ENCODE measurements at places on chromosomes 5 and 9.

GRCh38 chr5:171528865-171529614 is 109.6 kb downstream of the FGF18 start:
- DNase-seq, result no peak

DNA sequence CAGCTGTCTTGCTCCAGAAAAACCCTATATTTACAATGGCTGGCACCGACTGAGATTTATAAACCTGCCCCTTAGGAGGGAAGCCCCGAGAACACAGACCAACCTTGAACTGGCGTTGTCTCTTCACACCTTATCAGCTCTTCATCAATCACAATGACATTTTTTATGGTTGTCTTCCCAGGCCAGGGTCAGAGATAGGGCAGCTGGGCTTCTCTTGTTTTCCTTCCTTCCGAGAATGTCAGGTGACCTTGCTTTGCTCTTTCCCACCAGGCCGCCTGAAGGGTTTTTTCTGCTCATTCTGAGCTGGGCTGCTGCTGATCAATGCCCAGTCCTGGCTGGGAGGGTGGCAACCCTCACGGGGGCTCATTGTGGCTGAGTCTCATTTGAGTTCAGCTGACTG is 619.1 kb downstream of the CCDC171 start:
- no peak for DNase-seq

DNA sequence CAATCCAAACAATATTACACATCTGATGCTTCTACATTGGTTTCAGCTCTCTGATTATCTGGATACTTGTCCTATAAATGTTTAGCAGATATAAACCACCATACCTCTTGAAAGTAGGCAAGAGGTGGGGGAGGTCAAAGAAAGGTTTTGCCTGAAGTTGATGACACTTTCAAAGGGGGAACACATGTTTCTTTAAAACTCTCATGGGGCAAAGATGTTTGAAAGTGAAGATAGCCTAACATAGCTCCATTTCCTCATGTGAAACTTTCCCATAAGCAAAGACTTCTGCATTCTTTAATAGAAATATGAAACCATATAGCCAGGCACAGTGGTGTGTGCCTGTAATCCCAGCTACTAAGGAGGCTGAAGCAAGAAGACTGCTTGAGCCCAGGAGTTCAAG is 62.1 kb downstream of the CETN3 start:
- no peak for DNase-seq

DNA sequence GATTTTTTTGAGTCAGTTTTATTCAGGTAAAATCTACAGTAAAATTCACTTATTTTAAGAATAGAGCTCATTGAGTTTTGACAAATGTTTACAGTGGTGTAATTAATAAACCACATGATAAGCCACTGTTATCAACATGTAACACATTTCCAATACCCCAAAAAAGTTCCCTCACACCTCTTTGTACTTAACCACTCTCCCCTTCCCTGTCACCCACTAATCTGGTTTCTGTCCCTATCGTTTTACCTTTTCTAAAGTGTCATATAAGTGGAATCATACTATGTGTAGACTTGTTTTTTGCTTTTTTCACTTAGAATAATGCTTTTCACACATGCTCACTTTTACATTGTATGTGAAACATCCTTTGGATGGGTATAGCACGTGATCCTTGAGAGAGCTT is 127.2 kb downstream of the KDM4C start:
- DNase-seq, result no peak

GRCh38 chr9:134933076-134933659 is 15.5 kb upstream of the FCN1 start:
- DNase-seq, result no peak

- no peak for DNase-seq
These were observed 44.0 kb upstream of the SVEP1 start for GRCh38 chr9:110623462-110624025.

GRCh38 chr5:149409268-149409948 is 30.3 kb upstream of the IL17B start:
- DNase-seq, result no peak

DNA sequence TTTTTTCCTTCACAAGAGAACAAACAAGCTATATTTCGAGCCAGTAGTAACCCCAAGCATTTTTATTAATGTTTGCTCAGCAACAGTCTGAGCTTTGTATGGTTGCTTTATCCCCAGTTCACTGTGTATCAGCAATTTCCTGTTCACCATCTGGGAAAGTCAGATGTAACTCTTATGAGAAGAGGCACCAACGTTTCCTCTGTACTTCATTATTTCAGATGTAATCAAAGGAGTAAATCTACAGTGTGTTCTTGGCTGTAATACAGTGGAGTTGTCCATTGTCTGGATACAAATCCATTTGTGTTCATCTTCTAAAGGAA is 340.2 kb downstream of the ARRDC3 start:
- DNase-seq, result no peak

DNA sequence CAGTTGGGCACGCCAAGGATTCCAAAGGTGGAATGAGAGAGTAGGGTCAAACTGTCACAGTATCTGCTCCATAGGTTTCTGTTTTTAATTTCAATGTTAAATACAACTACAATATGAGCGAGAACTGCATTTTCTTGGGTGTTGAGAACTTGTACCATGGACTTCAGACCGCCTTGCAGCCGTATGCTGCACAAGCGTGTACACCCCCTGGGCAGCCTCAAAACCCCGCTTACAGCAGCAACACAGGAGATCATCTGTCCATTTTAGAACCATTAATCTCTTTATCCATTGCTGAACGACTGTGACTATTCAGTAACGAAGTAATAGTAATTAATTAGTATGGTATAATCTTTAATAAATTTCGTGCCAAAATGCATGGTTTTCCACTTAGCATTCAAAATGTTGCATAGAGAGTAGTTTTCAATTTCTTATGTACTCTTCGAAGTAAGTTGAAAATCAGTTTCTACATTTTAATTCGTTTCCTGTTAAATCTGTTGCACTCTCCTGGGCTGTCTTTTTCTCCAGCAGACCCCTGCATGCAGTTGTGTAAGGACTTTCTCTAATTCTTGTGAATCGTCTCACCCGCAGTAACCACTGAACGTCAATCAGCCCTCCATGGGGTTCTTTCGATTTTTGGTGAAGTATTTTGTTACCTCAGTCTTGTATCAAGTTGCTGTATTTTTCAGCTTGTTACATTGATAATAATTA is 42.0 kb upstream of the GARNL3 start:
- no peak for DNase-seq

- DNase-seq, result no peak
These were observed 8.5 kb downstream of the DMXL1 start for GRCh38 chr5:119079318-119079921.

- no peak for DNase-seq
These were observed 148.3 kb upstream of the IER5L start for GRCh38 chr9:129326061-129327005.

DNA sequence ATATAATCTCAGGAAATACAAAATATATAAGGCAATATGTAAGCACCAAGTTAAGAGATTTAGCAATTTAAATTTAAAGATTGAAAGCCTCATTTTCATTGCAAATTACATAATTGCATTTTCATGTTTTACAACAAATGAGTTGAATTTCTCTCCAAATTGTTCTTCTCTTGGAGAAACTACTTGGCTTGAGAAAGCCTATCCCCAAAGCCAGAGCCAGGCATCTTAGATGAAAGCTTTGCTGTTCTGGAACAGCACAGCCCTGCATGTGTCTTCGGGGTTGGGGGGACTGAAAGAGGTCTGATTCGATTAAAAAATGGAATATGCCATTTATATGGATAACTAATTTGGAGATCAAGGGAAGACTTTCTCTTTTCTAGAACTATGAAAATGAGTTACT is 212.0 kb downstream of the PARP8 start:
- DNase-seq, result no peak

GRCh38 chr9:105308461-105309341 is 64.2 kb downstream of the SLC44A1 start:
- DNase-seq, result no peak

DNA sequence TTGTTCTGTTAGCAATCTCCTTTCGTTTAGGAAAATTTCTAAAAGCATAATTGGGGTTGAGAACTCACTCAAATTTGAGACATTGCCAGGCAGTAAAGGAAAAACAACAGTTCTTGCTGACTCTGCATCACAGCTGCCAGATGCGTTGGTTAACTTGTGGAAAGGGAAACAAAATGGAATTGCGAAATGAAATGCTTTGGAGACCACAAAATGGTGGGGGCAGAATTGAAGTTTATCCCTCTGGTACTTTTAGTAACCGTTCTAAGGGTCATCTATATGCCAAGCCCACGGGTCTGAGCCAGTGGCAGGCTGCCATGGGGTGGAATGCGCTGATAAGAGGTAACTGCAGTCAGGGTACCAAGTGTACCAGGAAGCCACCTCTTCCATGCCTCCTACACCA is 28.6 kb upstream of the SELENOP start:
- no peak for DNase-seq

DNA sequence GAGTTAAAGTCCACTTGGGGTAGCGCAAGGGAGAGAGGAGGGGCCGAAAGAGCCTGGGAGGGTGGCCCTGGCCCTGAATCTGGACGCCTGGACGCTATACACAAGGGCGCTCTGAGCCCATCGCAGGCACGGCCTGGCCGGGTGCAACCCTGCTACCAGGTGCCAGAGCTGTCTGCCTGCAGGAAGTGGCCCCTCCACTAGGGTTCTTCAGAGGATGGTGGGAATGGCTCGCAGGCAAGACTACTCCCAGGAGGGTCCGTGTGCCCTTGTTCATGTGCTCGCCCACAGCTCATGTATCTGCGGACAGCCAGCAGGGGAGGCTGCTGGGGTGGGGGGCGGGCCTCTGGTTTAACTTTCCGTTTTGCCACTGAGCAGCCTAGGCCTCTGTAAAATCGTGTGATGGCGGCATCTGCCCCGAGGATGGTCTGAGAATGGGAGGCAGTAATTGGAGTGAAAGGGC is 1.4 kb upstream of the NKD2 start:
- no peak for DNase-seq

DNA sequence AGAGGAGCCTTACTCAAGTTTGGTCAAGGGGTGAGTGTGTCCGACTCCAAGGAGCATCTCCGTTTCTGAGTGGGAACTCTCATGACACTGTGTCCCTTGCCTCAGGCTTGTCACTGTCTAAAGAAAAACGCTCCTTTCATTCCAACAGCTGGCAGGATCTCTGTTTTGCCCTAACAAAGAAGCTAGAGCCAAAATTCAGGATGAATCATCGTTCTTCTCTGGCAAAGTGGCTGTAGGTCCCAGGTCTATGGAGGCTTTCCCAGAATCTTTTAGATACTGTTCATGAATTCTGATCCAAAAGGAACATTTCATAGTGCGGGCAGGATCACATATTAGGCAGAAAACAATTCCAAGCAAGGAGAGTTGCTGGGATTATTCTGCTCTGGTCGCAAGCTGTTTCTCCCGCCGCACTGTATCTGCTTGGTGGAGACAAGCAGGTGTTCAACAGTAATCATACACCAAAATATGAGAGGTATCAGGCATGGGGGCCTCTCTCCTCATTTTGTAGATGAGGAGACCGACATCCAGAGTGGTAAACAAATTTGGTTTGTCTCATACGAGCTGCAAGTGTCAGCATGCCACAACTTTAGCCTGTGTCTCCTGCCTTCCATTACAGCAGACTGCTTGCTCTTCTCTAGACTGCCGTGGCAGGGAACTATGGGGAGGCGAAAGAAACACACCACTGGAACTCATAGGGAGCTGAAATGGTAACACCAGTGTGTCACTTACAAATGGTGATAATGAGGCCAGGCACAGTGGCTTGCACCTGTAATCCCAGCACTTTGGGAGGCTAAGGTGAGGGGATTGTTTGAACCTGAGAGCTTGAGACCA is 72.6 kb downstream of the ENTREP1 start:
- DNase-seq, result no peak

DNA sequence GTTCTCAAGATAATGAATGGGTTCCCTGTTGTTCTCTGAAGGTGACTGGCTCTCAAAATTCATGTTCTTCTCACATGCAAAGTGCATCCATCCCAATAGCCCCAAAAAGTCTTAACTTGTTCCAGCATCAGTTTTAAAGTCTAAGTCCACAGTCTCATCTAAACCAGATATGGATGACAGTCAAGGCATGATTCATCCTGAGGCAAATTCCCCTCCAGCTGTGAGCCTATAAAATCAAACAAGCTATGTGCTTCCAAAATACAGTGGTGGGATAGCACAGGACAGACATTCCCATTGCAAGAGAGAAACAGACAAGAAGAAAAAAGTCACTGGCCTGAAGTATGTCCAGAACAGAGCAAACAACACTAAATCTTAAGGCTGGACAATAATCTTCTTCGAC is 25.4 kb downstream of the FBXO10 start:
- DNase-seq, result no peak

DNA sequence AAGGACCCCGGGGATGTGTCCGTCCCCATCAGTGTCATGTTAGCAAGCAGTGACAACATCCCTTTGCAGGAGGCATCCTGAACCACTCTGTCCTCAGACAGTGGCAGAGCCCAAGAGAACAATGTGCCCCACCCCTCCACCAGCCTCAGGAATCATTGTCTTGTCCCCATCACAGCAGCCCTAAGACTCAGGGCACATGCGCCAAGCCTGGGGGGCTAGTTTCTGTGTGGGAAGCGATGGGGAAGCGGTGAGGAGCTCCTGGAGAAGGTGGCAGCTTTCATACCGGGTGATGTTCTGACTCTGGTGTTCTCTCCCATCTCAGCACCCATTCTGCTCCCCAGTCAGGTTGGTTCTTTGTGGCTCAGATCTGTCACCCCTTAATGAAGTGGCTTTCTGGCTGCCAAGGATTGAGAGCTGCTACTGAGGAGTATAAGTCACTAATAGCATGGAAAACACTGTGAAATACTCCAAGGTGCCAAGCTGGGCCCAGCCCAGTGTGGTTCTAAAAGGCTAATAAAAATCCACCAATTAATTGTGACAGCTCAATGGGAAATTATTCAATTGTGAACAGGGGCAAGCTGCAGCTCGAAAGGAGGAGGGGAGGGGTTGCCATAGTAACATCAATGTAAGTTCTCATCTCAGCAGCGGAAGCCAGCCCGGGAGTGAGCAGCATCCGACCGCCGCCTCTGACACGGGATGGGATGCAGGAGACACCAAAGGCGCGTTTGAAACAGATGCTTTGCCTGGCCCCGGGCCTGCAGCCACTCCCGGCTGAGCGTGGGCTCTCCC is 4.7 kb downstream of the QRFP start:
- no peak for DNase-seq

- DNase-seq, result no peak
These were observed 51.5 kb upstream of the HRH2 start for GRCh38 chr5:175606409-175606808.

- DNase-seq, result no peak
These were observed 11.9 kb downstream of the DNAH5 start for GRCh38 chr5:13932561-13932960.

GRCh38 chr5:59763541-59763940 is 130.0 kb downstream of the PDE4D start:
- no peak for DNase-seq

GRCh38 chr5:107457138-107457537 is 213.6 kb downstream of the EFNA5 start:
- no peak for DNase-seq

All from stimulated activated CD8-positive, alpha-beta memory T cell treated with anti-CD3 and anti-CD28 coated beads, Interleukin-4, amount 100 ng/mL, for 1 hour (primary cell).